OCI-M1 (cell line): ENCODE measurements at places on chromosomes 13 and 19.

DNA sequence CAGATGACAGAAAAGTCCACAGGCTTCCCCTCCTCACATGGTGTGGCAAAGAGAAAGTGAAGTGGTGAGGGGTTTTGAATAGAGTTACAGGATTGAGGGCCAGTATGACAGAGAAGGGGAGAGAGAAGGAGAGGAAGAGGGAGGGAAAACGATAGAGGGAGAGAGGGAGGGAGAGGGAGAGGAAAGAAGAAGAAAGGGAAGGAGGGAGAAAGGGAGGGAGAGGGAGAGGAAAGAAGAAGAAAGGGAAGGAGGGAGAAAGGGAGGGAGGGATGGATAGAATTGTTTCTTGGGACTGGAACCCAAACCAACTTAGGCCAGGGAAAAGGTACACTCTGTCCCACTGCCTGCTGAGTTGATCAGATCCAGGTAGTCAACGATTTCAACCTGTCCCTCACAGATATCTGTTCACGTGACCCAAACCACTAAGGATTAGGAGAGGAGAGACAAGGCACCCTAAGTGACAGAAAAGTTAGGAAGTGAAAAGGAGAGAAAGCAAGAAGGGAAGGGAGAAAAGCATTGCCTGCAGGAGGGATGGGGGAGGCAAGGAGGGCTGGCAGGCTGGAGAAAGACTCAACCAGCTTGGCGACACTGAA is 8.1 kb upstream of the IGFL3 start:
- no peak for DNase-seq

GRCh38 chr13:106612688-106613087 is 44.8 kb upstream of the ARGLU1 start:
- peak; percentile 78 for DNase-seq

DNA sequence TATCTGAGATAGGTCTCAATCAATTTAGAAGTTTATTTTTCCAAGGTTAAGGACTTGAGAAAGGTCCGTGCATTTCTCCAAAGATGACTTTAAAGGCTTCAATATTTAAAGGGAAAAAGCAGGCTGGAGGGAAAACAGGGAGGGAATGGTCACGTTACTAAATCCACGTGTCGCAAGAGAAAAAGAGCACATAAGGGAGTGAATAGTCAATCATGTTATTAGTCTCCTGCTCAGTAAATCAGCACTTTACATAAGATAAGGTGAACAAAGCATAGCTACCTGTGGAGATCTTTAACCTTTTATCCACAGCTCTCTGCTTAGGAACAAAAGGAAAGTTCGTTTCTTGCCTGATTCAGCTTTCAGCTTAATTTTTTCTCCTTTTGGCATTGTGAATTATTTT is 31.3 kb upstream of the LSM14A start:
- no peak for DNase-seq

DNA sequence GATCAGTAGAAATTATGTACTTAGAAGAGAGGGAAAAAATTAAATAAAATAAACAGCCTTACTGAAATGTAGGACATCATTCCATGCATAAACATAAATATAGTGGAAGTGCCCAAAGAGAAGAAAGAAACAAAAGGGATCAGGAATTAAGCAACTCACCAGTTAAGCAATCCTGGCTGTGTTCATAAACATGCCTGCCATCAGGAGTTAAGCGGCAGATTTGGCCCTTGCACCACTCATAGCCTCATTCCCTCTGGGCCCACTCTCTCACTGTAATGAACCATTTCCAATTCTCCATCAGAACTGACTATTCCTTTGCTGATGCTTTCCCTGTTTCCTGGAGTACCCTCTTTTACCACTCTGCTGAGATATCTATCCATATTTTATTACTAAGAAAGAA is 281.4 kb downstream of the LHFPL6 start:
- no peak for DNase-seq

DNA sequence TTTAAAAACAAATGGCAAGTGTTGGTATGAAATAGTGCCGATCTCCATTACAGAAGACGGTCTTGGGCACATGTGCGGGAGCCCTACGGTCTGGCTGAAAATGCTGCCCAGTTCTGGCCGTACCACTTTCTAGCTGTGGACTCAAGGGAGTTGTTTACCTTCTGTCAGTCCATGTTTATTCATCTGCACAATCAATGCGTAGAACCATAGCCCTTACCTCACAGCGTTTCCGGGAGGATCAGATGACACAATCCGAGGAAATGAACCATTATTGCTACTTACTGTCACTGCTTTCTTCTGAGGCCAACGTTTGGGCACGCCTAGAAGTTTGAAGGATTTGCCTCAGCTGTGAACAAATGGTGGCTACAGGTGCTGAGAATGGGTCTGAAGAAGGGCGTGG is 31.2 kb downstream of the GADD45B start:
- DNase-seq, result peak; percentile 57

DNA sequence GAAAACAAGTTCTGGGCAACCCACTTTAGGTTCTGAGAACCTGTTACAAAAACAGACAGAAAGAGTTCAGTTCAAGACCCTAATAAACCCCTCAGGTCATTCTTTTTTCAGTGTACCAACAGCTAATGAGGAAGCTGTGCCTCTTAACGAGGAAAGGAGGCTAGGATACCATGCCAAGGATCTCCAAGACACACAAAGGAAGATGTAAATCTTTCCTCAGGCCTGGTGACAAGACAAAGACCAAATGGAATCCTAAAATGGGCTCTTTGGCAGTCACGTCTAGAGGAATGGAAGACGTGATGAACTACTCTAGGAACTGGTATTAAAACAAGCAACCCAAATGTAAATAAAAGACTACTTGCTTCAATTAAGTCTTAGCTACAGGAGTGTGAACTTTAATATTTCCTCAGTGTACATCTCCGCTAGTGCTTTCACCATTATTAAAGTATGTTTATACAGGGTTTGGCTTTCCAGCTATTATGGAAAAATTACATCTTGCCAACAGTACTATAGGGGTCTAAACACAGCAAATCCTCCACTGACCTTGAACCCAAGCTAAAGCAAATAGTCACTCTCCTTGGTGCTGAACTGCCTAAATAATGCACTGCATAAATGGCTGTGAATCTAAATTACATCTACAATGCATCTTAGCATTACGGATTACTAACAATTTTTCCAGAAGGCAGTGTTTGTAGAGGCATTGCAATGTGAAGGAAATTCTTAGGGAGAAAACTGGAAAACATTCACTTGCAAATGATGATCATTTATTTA is 42.3 kb downstream of the ENOX1 start:
- no peak for DNase-seq

- DNase-seq, result no peak
Observed at GRCh38 chr19:13782537-13782936, 8.3 kb downstream of the C19orf53 start.

DNA sequence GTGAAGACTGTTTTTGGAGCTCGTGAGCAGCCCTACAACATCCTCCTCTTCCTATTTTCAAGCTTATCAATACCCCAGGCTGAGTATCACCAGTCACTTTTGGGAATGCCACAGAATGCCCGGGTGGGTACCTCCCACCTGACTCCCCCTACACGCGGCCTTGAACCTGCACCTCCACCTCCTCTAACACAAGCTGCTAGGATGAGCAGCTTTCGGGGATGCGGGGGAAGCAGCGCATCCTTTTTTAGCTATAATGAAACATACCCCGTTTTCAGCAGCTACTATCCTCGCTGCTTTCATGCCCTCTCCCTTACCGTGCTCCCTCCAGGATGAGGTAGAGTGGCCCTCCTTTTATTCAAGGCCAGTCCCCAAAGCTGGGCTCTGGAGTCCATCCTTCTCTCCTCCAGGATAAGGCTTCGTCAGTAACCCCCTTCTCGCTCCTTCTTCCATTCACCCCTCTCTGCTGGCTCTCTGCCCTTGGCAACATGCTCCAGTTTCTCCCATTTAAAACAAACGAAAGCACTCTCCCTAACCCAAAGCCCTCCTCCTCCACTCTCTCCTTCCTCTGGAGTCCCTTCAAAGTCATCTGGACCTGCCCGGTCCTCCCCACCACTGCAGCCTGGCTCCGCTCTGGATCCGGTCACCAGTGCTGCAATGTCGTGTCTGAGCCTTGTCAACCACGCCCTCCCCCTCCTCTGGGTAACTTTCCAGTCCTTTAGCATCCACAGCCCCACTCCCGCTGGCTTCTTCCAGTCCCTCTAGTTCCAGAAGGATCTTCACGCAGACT is 55.3 kb downstream of the STK24 start:
- no peak for DNase-seq

GRCh38 chr19:46954502-46954992 is 65.1 kb upstream of the NPAS1 start:
- no peak for DNase-seq

GRCh38 chr19:39403331-39404312 is 3.0 kb upstream of the ZFP36 start:
- DNase-seq, result peak; percentile 94

- no peak for DNase-seq
Observed at GRCh38 chr13:58083064-58083463, 451.5 kb downstream of the PCDH17 start.
